AG09309 (cell line): ENCODE measurements at places on chromosomes 5 and 9.

- no peak for DNase-seq
Observed at GRCh38 chr5:150571836-150572235, 63.9 kb downstream of the NDST1 start.

DNA sequence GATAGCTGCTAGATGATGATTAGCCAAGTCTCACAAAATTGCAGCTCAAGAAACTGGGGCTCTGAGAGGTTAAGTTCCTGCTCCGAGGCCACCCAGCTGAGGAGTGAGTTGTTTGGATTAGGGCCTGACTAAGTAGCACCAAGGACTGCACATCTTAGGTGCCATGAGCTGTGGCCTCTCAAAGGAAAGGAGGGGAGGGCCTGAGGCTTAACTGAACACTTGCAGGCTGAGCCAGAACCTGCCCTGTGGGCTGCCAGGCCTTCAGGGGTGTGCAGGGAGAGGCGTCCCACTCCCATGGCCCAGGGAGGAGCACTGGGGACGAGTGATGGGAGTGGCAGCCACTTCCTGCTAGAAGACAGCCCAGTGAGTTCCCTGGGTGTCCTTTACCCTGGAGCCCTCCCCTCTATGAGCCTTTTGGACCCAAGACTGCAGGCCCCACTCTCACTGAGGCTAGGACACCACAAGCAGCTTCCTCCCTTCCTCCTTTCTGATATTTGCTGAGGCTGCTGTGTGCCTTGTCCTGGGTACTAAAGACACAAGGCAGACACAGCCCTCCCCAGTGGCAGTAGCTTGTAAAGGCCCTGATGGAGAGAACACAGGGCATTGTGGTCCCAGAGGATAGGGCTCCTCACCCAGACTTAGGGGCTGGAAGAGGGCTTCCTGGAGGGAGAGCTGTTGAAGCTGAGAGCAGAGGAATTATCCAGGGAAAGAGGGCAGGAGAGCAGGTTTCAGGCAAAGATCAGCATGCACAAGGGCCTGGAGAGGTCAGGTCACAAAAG lies 22.1 kb downstream of the LMX1B start:
- DNase-seq, result no peak

DNA sequence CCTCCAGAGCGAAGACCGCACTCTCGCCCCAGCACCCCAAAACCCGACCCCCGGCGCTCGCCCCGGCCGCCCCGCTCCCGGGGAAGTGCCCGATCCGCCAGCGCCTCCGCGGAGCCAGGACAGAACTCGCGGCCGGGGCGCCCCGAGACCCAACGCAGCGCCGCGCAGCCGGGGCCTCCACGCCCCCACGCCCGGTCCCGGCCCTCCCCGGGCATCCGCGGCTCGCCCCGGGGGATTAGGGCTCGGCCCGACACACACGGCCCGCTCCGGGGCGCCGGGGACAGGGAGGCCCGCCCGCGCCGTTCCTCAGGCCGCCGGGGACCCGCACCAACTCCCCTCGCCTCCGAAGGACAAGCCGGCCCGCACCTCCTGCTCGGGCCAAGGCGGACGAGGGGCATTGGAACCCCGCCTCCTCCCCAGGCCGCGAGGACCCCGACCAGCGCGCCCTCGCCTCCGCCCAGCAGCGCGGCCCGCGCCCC lies 544 bp downstream of the FNBP1 start:
- DNase-seq, result no peak

DNA sequence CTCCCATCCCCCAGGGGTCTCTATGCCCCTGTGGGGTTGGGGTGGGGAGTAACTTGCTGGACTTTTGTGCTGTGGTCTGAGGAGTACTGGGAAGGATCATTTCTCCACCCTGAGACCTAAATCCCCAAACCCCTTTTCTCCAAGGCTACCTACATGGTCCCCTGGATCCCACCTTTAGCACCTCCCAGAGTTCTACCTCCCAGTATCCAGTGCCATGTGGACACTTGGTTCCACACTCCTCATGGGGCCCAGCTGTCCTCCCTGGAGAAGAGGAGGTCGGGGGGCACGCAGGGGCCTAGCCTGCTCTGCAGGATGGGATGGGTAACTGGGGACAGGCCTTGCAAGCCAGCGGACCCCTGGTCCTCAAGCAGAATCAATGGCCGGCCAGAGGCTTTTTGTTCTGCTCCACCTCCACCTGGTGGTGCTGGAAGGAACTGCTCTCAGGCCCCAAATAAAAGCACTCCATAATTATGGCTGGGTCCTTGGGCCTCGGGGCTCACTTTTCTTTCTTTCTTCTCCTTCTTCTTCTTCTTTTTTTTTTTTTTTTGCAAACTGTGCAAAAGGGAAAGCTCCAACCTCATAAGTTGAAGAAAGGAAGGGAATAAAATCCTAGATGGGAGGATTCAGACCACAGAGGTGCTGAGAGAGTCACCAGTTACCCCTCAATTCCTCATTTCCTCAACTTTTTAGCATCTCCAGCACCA lies 68.4 kb downstream of the PSD2 start:
- DNase-seq, result peak; percentile 5

DNA sequence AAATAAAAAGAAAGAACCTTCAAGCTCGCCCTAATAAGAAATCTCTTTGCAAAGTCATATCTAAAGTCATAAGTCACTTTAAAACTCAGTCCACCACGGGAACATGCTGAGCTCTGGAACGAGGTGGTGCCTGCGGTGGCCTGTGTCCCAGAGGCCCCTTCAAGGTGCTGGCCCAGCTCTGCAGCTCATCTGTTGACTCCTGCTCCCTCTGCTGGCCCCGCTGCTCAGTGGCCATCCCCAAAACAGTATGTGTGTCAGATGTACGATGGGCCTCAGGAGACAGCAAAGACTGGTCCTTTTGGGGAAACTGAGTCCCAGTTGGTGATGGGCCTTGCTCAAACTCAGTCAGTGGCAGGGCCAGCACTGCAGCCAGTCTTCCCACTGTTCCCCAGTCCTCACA lies 22.8 kb upstream of the FOXB2 start:
- DNase-seq, result no peak

- DNase-seq, result no peak
Observed at GRCh38 chr9:8816361-8816760, 1016.8 kb upstream of the DMAC1 start.

DNA sequence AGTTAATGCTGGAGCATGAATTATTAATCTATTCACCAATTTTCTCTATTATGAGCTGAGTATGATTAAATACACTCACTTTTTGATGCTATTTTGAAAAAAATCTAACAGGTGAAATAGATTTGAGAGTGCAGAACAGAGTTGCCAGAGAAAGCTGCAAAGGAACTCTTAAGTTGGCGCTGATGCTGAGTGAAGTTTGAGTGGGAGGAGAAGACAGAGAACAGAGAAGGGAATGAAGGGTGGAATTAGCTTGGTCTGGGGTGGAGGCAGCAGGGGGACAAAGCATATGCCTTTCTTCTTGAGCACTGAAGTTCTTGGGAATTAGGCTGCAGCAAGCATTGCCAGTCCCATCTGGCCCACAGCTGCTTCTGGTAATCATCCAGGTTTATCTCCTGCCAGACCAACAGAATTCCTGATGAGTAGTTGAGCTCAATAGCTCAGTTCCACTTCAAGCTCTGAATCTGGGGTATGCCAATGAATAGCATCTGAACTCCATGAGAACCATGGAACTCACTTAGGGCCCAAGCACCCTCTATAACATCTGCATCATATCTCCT lies 290.1 kb downstream of the HINT1 start:
- no peak for DNase-seq

DNA sequence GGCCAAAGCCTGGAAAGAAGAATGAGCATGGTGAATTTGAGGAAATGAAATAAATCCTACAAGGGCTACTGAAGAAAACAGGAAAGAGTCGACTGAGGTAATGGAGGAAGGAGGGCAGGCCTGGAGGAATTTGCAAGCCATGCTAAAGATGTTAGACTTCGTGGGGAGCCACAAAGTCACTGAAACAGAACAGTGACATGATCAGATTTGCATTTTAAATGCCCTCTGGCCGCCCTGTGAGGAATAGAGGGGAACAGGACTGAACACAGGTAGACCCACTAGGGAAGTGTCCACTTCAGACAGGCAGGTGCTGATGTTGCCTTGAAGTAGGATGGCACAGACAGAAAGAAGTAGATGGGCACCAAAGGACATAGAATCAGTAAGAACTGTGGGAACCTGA lies 42.8 kb upstream of the RLN1 start:
- no peak for DNase-seq

DNA sequence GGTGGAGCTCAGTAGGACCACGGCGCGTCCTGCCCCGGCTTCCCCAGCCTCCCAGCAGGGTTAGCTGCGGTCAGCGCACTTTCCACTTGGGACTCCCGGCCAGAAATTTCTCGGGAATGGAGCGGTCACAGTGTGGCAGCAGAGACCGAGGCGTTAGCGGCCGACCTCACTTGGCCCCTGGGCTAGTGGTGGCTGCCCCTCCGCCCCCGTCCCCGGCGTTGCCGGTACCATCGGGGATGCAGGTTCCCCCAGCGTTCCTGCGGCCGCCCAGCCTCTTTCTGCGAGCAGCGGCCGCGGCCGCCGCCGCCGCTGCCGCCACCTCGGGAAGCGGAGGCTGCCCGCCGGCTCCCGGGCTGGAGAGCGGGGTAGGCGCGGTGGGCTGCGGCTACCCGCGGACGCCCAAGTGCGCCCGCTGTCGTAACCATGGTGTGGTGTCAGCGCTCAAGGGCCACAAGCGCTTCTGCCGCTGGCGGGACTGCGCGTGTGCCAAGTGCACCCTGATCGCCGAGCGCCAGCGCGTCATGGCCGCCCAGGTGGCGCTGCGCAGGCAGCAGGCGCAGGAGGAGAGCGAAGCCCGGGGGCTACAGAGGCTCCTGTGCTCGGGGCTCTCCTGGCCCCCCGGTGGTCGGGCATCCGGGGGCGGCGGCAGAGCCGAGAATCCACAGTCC lies 460 bp downstream of the DMRTA1 start:
- DNase-seq, result no peak

DNA sequence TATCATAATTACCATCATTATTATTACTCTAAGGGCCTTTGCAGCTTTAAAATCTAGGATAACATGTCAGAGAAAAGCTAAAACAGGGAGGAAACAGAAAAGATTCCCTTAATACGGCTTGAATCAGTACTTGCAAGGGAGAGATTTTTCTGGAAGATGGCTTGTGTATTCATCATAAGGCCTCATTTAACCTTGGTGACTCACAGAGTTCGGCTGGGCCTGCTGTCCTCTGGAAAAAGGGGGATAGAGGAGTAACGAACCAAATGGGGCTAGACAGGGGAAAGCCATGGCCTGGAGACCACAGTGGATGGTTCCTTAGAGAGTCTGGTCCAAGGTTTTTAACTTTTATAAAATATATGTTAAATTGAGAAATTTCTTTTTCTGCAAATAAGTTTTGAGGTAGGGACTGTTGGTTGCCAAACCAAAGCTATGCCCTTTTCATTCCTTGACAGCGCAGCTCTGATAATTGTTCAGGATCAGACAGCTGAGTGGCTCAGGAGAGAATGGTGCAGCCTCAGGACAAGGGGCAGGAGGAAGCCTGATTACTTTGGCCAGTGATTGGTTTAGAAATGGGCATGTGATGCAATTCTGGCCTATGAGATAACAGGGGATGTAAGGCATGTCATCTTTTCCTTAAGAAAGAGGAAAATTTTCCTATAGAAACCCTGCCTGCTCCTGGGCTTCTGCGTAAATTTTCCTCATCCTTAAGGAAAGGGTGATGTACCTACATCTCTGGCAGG lies 25.6 kb upstream of the GSN start:
- no peak for DNase-seq

- DNase-seq, result no peak
Observed at GRCh38 chr9:14462950-14463349, 149.0 kb upstream of the NFIB start.

- no peak for DNase-seq
Observed at GRCh38 chr5:131794586-131794985, 2.2 kb downstream of the FNIP1 start.

GRCh38 chr9:134139081-134139480 lies 3.2 kb downstream of the WDR5 start:
- DNase-seq, result no peak

GRCh38 chr5:146071171-146071570 lies 34.2 kb downstream of the PLAC8L1 start:
- no peak for DNase-seq

DNA sequence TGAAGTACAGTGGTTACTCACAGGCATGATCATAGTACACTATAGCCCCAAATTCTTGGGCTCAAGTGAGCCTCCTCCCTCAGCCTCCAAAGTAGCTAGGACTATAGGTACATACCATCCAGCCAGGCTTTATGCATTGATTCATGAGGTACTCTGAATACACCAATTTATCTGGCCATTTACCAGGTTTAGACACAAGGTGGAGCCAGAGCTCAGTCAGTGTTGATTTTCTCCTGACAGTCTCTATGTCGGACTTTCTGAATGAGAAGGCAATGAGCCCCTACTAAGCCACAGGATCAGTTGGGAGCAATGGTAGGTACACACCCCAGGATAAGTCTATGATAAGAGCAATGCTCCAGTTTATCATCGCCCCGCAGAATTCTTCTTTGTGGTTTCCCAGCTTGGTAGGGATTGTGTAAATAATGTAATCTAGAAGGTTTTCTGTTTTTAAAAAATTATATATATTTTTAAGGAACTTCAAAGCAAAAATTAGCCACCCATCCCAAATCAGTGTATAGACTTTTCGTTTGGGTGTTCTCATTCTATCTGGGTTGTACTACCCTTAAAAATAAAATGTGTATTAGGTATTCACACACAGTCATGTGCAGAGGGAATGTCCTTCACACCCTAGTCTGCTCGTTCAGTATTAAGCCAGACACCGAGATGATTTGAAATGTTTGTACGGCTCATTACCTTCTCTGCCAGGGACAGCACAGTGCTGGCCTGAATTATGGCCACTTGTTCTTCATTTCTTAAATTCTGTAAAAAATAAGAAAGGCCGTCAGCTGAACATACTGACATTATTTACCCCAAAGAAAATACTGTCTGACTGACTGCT lies 118.4 kb upstream of the DPYSL3 start:
- peak; percentile 16 for DNase-seq

DNA sequence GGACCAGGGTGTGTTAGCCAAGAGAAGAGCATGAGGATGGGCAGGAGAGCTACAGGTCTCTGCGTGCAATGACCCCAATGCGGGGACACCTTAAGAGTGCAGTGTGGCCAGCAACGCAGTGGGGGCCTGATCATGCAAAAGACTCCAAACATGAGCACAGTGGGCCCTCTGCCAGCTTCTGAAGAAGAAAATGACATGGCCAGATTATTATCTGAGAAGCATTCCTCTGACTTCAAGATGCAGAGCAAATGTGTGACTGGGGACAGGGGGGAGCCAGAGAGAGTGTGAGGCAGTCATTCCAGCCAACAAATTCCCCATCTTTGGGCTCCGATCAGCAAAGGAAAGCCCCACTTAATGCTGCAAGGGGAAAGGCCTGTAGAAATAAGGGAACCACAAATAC lies 229.4 kb downstream of the CDK5RAP2 start:
- no peak for DNase-seq

DNA sequence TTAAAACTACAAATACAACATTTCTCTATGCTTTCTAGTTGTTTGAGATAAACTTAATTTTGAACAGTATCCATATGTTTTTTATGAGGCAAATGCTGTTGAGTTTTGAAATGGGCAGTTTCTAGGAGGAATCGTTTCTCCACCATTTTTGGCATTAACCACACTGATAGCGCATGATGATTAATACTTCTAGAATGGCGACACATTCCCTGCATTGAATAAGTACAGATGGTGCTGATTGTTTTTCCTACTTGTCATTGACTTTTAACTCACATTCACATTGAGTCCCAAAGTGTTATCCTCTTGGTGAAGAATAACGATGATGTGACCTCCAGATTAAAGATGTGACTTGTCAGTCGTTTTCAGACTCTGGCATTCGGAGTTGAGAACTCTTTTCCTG lies 6.5 kb upstream of the CCDC192 start:
- peak; percentile 56 for DNase-seq
